Fibroblast of lung (primary cell): ENCODE measurements at places on chromosomes 3 and 15. TPM values are rescaled to one million over a fixed set of nuclear protein-coding genes. Genes with fewer than 3 reads are reported as not detected.

DNA sequence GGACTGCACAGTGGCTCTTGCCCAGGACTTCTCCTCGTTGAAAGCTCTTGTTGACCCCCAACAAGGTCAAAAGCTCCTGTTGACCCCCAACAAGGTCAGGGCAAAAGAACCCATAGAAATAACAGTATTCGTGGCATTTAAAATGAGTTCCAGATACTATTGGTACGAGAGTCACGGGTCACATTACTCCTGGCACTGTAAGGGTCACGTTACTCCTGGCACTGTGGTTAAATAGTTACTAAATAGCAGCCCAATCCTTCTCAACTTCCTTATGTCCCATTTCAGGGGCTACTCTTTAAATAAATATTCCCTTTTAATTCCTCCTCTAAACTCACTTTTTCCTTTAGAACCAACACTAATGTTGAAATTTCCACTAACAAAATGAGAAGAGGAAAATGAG, 18.2 kb upstream of the ADCY5 start:
- no peaks in the 10 kb centered on the region for H3K27me3 ChIP-seq
- H3K36me3 ChIP-seq: no peaks in the 10 kb centered on the region
- DNase-seq: no peak
- H3K27ac ChIP-seq: no peak overlapping the region

DNA sequence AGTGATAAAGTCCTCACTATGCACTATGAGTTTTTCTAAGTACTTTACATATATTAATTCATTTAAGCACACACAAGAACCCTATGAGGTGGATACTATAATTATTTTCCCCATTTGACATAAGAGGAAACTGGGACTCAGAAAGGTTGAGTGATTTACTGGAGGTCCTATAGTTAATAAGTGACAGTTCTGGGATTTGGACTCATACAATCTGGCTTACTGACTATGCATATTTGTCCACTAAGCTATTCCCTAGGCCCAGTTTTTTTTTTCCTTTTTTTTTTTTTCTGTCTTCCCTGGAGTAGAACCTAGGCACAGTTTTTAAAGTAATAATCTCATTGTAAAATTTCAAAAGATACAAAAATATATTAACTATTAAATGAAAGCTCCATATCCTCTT, 6.3 kb upstream of the RTP2 start:
- no peaks in the 10 kb centered on the region for H3K27me3 ChIP-seq
- no peaks in the 10 kb centered on the region for H3K36me3 ChIP-seq
- H3K4me1 ChIP-seq: no peaks in the 10 kb centered on the region
- no peak overlapping the region for H3K27ac ChIP-seq

- no peak overlapping the region for H3K4me3 ChIP-seq
- DNase-seq: no peak
- no peaks in the 10 kb centered on the region for H3K36me3 ChIP-seq
- no peaks in the 10 kb centered on the region for H3K27me3 ChIP-seq
Measured at GRCh38 chr3:187921391-187922074, 176.3 kb upstream of the BCL6 start.

GRCh38 chr3:95319921-95320494, 1257.1 kb downstream of the NSUN3 start:
- H3K27me3 ChIP-seq: no peaks in the 10 kb centered on the region
- H3K36me3 ChIP-seq: no peaks in the 10 kb centered on the region
- no peak for DNase-seq
- H3K27ac ChIP-seq: no peak overlapping the region
- no peaks in the 10 kb centered on the region for H3K4me1 ChIP-seq
- no peak overlapping the region for H3K4me3 ChIP-seq

DNA sequence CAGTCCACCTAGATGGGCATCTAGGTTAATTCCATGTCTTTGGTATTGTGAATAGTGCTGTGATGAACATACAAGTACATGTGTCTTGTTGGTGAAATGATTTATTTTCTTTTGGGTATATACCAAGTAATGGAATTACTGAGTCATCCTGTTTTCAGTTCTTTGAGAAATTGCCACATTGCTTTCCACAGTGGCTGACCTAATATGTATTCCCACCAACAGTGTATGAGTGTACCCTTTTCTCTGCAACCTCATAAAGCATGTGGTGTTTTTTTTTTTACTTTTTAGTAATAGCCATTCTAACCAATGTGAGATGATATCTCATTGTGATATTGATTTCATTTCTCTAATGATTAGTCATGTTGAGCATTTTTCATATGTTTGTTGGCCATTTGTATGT, 86.0 kb upstream of the NDN start:
- H3K36me3 ChIP-seq: no peaks in the 10 kb centered on the region
- H3K4me1 ChIP-seq: no peaks in the 10 kb centered on the region
- no peaks in the 10 kb centered on the region for H3K27me3 ChIP-seq
- H3K4me3 ChIP-seq: no peak overlapping the region
- DNase-seq: no peak

DNA sequence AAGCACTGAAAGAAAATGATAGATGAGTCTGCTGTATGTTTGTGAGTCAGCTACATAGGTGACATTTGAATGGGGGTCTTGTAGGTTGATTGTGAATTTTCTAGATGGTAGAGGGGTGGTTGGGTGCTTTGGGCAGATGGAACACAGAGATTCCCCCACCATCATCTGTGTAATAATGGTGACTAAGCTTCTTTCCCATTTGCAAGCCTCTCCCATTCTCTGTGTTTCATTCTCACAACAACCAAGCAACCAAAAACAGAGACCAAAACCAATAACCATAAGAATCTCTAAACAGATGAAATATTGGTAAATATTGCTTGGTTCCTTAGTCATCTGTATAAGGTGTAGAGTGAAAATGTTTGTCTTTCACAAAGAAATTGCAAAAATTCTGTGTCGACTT, 17.8 kb upstream of the UTS2B start:
- no peak for DNase-seq
- peaks cover under 1% of the 10 kb centered on the region for H3K4me1 ChIP-seq
- no peak overlapping the region for H3K4me3 ChIP-seq
- no peaks in the 10 kb centered on the region for H3K27me3 ChIP-seq

- H3K27me3 ChIP-seq: no peaks in the 10 kb centered on the region
- H3K27ac ChIP-seq: no peak overlapping the region
- no peaks in the 10 kb centered on the region for H3K36me3 ChIP-seq
- no peak overlapping the region for H3K4me3 ChIP-seq
Measured at GRCh38 chr15:87732976-87733375, 523.6 kb downstream of the NTRK3 start.

DNA sequence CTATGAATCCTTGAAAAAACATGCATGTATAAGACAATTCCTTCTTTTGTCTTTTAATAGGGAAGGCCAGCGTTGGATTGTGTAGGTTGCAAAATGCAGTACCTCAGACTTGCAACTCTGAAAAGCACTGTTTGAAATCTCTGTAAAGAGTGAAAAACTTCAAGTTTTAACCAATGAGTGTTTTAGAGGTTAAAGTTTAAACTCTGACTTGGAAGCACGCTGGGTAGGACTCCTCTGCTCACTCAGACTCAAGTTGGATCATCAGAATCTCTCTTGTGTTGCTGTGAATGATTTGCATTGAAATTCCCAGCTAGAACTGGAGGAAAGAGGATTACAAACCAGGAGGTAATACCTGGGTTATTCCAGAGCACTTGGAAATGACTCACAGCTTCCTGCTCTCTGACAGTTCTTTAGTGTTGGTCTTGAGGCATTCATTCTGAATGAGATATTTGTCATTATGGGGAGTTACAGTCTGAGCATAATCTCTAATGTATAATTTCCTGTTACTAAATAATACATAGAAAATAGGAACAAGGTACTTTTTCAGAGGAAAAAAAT, 49.1 kb downstream of the PLS1 start:
- H3K36me3 ChIP-seq: no peaks in the 10 kb centered on the region
- H3K27me3 ChIP-seq: no peaks in the 10 kb centered on the region
- peak; percentile 74 for DNase-seq
- H3K4me3 ChIP-seq: no peak overlapping the region
- H3K4me1 ChIP-seq: no peaks in the 10 kb centered on the region

DNA sequence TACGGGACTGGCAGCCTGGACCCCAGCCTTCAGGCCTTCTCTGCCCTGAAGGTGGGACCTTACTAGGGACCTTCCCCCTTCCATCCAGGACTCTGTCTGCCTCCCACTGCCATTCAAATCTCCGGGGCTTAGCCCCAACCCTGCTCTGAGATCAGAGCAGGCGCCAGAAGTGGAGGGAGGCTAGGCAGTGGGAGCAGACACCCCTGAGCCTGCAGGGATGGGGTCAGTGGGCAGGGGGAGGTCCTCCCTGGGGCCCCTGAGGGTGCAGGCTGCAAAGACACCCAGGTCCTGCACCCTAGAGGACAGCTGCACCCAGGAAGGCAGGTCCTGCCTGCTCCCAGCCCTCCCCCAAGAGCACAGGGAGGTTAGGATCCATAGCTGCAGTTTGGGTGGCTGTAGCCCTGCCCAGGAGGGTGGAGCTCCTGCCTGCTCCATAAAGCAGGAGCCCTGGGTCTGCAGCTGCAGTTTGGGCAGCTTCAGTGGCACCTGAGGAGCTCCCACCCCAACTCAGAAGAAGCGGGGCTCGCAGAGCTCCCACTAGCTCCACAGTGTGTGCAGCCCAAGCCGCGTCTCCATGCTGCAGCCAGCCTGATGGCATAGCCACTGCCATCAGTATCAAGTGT, 8.1 kb upstream of the POC1A start:
- H3K27ac ChIP-seq: no peak overlapping the region
- DNase-seq: no peak
- no peaks in the 10 kb centered on the region for H3K4me1 ChIP-seq
- H3K4me3 ChIP-seq: no peak overlapping the region
- no peaks in the 10 kb centered on the region for H3K27me3 ChIP-seq

GRCh38 chr3:136694321-136694720, 57.9 kb downstream of the STAG1 start:
- no peaks in the 10 kb centered on the region for H3K4me1 ChIP-seq
- H3K36me3 ChIP-seq: no peaks in the 10 kb centered on the region
- no peaks in the 10 kb centered on the region for H3K27me3 ChIP-seq
- H3K4me3 ChIP-seq: no peak overlapping the region
- no peak for DNase-seq
- no peak overlapping the region for H3K27ac ChIP-seq

DNA sequence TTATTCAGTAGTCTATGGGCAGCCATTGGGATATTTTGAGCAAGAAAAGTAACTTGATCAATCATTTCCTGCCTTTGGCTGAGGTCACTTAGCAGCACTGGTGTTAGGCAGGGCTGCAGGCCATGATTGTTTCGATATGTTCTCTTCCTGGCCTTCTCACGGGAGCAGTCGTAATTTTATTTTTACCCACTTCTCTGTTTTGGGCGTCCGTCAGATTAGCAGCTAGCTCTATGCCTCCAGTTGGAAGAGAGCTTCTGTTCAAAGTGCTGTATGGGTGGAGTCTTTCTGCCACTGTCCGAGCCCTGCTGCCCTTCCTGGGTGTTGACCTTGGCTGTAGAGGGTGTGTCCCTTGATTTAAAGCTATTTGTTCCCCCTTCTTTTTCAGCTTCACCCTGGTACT, 123.4 kb upstream of the ROPN1 start:
- no peak for DNase-seq
- no peaks in the 10 kb centered on the region for H3K36me3 ChIP-seq
- H3K27me3 ChIP-seq: no peaks in the 10 kb centered on the region
- no peak overlapping the region for H3K4me3 ChIP-seq
- H3K4me1 ChIP-seq: peaks cover 33% of the 10 kb centered on the region
- no peak overlapping the region for H3K27ac ChIP-seq

- no peaks in the 10 kb centered on the region for H3K27me3 ChIP-seq
- H3K4me1 ChIP-seq: no peaks in the 10 kb centered on the region
- no peak overlapping the region for H3K4me3 ChIP-seq
Measured at GRCh38 chr3:175075269-175075668, 216.1 kb downstream of the NAALADL2 start.

DNA sequence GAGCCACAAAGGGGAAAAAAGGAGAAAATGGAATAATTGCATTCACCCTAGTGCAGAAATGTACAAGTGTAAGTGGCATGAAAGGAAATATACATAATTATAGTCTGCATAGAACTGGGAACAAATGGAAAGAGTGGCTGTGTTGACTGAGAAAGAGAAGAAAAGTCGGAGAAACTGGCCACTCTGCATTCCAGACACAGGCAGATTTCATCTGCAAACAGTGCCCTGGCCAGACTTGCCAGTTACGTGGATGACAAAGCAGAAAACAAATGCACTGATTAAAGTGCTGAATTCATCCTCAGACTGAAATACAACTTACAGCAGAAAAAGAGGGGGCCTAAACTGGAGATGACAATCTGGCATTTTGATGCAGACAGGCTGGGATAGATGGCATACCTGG, 129.8 kb downstream of the FGF12 start:
- DNase-seq: no peak
- no peak overlapping the region for H3K4me3 ChIP-seq
- H3K27me3 ChIP-seq: no peaks in the 10 kb centered on the region

GRCh38 chr3:32109256-32109655, 2.8 kb downstream of the GPD1L start:
- H3K27me3 ChIP-seq: no peaks in the 10 kb centered on the region
- peak; percentile 82 for DNase-seq
- H3K27ac ChIP-seq: no peak overlapping the region
- no peaks in the 10 kb centered on the region for H3K36me3 ChIP-seq

DNA sequence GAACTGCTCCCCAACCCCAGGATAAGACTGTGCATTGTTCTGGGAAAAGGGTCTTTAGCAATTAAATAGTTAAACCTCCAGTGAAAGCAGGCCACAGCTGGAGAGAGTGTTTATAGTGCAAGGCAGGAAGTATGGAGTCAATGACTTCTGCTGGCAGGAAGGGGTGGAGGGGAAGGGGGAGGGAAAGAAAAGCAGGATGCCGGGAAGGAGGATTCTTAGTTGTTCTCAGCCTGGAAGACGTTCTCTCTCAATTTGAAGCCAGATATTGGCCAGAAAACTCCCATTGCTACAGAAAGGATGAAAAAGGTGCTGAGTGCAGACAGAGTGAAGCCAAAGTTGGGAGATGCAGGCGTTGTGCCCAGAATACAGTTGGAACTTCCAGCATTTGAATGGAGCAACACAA, 35.7 kb upstream of the ACTL6A start:
- H3K36me3 ChIP-seq: no peaks in the 10 kb centered on the region
- peak overlapping the region; percentile 55 for H3K27ac ChIP-seq
- H3K27me3 ChIP-seq: no peaks in the 10 kb centered on the region
- no peaks in the 10 kb centered on the region for H3K4me1 ChIP-seq
- H3K4me3 ChIP-seq: peak overlapping the region; percentile 32

DNA sequence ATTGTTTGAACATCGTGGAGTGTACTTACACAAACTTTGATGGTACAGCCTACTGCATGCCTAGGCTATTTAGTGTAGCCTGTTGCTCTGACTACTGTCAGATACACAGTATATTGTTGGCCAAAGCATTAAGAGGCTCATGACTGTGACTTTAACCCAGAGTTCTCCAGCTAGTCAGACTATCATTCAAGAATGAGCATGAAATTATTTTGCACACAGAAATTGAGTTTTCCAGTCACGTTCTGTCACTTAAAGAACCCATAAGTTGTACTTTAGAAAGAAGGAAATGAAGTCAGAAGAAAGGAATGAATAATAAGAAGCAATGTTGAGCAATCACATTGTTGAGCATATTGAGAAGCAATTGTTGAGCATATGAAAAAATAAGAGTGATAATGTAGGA, 37.6 kb upstream of the SLC22A13 start:
- no peaks in the 10 kb centered on the region for H3K36me3 ChIP-seq
- DNase-seq: peak; percentile 52
- no peak overlapping the region for H3K4me3 ChIP-seq
- H3K27ac ChIP-seq: peak overlapping the region; percentile 46

- no peak overlapping the region for H3K27ac ChIP-seq
- no peaks in the 10 kb centered on the region for H3K27me3 ChIP-seq
- no peak for DNase-seq
- H3K4me1 ChIP-seq: no peaks in the 10 kb centered on the region
- no peaks in the 10 kb centered on the region for H3K36me3 ChIP-seq
Measured at GRCh38 chr3:120299403-120299802, 14.4 kb upstream of the GPR156 start.

TM4SF18 gene
- total RNA-seq: not detected in 2 replicates

NOX5 gene
- total RNA-seq: under 0.01 and 0.33 TPM in 2 replicates

ACKR2 gene
- under 0.01 and 0.26 TPM in 2 replicates for total RNA-seq

CELF6 gene
- total RNA-seq: 0.17 and 0.26 TPM in 2 replicates

GUCA1C gene
- total RNA-seq: not detected in 2 replicates

CACNA1D gene
- total RNA-seq: 0.17 and 0.77 TPM in 2 replicates

CILP gene
- total RNA-seq: 0.17 and 0.26 TPM in 2 replicates
